ENCODE measurements at places on chromosomes 6 and 20.
A peak's percentile ranks its signal among the peaks of the same experiment; 100 is the strongest.

DNA sequence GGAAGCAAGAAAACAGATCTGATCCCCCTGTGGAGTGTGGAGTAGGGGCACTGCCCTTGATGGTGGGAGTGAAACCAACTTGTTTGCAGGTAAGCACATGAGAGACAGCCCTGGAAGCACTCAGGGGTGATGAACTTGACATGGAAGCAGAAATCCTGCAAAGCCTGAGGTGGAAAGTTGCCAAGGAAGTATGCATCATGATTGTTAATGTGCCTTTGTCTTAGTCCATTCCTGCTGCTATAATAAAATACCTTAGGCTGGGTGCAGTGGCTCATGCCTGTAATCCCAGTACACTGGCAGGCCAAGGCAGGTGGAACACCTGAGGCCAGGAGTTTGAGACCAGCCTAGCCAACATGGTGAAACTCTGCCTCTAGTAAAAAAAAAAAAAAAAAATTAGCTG, 40.2 kb upstream of the IFNGR1 start:
- DNase-seq: no peak

- no peak for DNase-seq
Measured at GRCh38 chr6:128981716-128982115, 98.8 kb downstream of the LAMA2 start.

GRCh38 chr20:61736751-61737310, 328.9 kb downstream of the TAF4 start:
- no peak for DNase-seq

DNA sequence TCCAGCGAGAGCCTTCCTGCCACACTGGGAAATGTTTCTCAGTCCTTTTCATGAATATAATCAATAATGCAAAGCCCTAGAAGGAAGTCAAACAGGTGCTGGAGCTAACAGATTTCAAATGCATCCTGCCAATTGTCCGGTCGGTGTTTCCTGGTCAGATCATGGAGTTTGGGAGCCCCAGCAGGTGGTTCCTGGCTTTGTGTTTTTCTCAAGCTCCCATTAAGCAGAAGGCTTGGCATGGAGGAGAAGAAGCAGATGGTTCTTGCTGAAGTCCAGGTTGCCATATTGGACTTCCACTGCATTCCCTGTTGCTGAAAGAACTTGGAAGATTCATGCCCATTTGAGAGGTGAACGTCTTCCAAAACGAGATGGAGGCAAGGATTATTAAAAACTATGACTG, 68.6 kb downstream of the GFOD1 start:
- DNase-seq: no peak

GRCh38 chr6:169897601-169898358, 146.4 kb downstream of the ERMARD start:
- DNase-seq: no peak

GRCh38 chr20:11350126-11351005, 567.3 kb upstream of the BTBD3 start:
- peak; percentile 12 for DNase-seq

GRCh38 chr6:35663447-35664235, 25.1 kb downstream of the FKBP5 start:
- DNase-seq: no peak

DNA sequence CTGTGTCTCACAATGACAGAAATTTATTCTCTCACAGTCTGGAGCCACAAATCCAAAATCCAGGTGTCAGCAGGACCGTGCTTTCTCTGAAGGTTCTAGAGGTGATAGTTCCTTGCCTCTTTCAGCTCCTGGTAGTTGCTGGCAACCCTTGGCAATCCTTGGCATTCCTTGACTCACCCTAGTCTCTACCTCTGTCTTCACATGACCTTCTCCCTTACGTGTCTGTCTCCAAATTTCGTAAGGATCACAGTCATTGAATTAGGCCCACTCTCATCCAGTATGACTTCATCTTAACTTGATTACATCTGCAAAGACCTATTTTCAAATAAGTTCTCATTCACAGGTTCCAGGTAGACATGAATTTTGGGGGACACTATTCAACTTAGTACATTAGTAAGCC, 143.1 kb downstream of the CEP57L1 start:
- no peak for DNase-seq

DNA sequence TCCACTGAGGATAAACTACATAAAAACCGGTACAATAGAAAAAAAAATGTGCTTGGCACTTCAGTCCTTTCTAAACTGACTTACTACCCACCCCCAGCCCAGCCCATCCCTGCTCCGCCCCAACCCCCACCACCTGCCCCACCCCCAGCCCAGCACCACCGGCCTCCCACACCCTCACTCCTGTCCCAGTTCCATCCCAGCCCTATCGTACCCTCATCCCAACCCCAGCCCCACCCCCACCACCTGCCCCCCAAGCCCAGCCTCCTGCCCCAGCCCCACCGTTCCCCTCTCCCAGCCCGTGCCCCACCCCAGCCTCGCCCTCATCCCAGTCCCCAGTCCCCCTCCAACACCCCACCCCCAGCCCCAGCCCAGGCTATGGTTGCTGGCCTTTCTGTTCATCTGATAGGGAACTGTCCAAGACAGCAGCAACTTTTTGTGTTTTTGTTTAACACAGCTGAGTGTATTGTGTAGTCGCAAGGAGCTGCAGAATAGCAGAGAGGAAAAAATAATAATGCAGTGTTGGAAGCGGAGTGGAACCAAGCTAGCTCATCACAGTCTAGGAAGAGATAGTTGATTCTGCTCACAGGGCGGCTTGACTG, 61.9 kb downstream of the SASH1 start:
- DNase-seq: no peak

DNA sequence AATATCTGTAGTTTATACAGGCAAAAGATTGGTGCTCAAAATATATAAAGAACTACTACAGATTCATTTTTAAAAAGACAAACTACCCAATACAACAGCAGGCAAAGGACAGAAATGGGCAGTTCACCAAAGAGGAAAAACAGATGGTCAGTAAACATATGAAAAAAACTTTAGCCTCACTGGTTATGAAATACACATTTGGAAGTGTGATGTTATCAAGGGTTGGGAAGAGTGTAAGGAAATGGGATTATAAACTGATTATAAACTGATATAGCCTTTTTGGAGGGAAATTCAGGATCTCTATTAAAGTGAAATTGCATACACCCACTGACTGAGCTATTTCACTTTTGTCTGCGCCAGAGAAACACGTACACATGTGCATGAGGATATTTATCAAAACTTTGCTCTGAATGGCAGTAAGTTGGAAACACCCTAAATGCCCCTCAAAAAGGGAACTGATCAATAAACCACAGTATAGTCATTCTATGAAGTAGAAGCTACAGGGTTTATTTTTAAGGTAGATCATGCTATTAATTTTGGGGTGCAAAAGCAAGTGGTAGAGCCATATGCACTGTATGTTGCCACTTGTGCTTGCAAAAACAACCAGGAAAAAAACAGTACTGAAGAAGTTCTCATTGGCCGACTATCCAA, 32.2 kb upstream of the ARFGEF2 start:
- no peak for DNase-seq

DNA sequence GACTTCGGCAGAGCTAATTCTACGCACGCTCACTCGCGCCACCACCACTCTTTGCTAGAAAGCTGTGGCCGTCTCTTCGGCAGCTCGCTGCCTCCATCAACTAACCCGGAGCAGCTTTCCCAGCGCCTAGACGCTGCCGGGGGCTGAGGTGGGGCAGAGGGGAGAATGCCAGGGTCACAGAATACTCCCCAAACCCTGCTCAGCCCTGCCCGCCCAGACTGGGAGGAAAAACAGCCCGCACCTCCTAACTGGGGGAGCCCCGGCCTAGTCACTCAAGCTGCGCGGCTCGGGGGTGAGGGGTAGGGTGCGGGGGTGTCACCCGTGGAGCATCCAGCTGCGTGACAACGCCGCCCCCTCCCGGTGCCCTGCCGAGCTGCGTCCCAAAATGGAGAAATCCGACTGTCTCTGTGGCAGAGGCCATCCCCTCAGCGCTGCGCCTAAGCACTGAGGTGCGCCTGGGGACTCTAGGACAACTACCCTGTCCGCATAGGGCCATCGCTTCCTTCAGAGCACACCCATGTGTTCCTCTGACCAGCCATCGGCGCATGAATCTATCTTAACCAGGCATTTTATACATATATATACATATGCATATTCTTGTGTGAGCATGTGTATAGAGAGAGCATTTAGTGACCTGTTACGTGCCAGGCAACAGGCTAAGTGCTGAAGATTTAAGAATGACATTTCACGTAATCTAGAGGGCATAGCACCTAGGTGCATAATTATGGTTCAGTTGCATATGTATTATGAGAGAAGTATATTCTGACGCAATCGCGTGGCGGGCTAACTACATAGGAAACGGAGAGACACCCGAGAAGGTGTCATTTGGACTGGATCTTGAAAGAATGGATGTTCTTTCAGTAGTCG, 1.5 kb upstream of the TENT5A start:
- DNase-seq: peak; percentile 91

GRCh38 chr6:7546020-7546369, 4.5 kb downstream of the DSP start:
- DNase-seq: no peak

- DNase-seq: no peak
Measured at GRCh38 chr20:36540551-36541211, 638 bp upstream of the MYL9 start.

GRCh38 chr6:51805517-51805916, 281.9 kb downstream of the PKHD1 start:
- DNase-seq: no peak

DNA sequence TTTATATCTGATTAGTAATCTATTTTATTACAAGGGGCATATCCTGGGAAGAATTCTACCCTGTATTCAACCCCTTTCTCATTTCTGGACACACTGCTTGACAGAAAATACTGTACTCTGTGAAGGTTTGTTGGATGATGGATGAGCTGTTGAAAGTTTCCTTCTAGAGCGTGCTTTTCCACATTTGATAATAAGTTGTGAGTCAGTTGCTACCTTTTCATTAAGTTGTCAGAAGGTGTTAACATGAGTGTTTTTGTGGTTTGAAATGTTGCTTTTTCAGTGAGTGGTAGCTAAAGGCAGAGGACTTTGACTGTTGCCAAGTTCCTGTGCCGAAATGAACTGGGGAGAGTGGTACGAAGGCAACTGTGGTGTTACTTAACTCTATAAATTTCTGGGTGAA, 3.9 kb upstream of the ECI2 start:
- DNase-seq: no peak

DNA sequence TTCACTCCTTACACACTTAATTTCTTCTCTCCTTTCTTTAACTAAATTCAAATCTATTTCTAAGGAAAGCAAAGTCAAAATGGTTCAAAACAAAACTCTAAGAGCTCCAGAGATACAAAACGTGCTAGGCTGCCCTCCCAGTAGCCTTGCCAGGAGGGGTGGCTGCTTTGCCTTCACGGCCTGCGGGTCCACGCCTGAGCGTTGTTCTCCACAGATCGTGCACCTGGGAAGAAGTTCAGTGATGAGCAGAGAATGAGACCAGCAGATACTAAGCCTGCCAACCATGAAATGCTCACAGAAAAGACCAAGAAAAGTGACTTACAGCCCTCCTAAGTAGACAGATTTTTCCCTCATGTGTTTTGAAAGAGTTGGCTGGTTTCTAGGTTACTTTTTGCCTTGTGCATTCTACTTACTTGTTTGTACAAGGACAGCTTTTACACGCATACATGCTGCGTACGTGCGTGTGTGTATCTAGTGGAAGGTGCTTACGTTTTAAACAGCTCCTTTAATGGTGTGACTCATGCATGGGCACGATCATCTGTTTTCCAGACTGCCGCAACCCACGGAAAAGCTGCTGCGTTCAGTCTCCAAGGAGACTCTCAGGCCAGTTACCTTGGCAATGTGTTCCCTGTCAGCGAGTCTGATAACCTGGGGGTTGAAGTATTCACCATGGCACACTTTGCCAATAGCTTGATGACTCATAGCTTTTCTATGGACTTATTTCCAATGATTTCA, 32.4 kb upstream of the PBOV1 start:
- DNase-seq: no peak

GRCh38 chr6:21588481-21589351, 4.8 kb upstream of the SOX4 start:
- peak; percentile 92 for DNase-seq

GRCh38 chr6:112827793-112828192, 480.7 kb downstream of the RFPL4B start:
- DNase-seq: peak; percentile 49

GRCh38 chr6:127954082-127954481, 53.2 kb upstream of the THEMIS start:
- DNase-seq: no peak

DNA sequence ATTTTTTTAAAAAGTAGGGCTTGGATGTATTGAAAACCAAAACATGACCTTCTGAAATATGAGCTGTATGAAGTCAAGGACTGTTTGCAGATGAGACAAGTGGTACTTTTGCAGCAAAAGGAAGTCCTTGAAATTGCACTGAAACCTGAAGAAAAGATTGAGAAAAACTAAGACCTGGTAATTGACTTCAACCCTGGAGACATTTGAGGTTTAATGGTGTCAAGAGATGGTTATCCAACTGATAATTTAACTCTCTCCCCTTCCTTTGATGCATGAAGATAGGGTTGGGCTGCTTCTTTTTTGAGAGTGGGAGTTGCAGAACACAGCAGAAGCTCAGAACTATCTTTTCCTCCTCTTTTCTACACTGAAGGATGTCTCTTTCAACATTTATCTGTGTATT, 180.9 kb upstream of the DTNBP1 start:
- no peak for DNase-seq

- no peak for DNase-seq
Measured at GRCh38 chr6:114042267-114043016, 71.5 kb upstream of the HDAC2 start.

DNA sequence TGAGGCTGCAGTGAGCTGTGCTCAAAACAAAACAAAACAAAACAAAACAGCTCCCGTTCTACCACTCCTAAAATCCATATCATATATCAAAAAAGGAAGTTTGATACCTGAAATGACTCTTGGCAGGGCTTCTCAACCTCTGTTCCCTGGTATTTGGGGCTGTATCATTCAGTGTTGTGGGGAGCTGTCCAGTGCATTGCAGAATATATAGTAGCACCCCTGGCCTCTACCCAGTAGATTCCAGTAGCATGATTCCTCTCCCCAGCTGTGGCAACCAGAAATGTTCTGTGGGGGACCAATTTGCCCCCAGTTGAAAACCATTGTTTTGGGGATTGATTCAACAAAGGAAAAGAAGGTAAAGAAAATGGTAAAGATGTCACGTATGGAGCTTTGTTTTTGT, 238.9 kb downstream of the PRL start:
- no peak for DNase-seq

GRCh38 chr6:25628471-25629197, 23.4 kb upstream of the SCGN start:
- DNase-seq: no peak

DNA sequence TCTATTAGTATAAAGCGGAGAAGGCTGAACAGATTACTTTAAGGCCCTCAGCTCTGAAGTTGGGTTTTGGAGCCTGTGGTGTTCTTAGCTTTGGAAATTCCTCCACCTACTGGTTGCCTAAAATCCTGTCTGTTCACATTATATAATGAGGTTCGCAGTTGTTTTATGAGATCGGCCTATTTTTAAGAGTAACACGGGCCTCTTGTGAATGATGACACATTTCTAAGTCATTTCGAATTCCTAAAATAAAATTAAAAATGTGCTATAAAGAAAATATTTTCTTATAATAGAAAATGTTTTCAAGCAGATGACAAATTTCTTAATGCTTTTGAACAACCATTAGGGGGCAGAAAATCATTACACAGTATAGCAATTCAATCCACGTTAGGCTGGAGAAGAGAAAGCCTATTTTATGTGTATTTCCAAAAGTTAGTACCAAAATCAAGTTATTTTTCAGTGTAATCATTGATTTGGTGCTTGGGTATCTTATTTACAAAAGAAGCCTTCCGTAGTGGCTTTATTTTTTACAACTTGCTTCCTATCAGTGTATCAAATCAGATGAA, 15.8 kb upstream of the FAM8A1 start:
- peak; percentile 83 for DNase-seq

All from hematopoietic multipotent progenitor cell treated with erythropoietin and hydrocortisone succinate and interleukin-3 and kit ligand, for 4 days (in vitro differentiated cells).